ENCODE measurements at places on chromosomes 4 and X.

GRCh38 chr4:138770818-138771217 is 244.8 kb upstream of the NOCT start:
- DNase-seq: no peak

DNA sequence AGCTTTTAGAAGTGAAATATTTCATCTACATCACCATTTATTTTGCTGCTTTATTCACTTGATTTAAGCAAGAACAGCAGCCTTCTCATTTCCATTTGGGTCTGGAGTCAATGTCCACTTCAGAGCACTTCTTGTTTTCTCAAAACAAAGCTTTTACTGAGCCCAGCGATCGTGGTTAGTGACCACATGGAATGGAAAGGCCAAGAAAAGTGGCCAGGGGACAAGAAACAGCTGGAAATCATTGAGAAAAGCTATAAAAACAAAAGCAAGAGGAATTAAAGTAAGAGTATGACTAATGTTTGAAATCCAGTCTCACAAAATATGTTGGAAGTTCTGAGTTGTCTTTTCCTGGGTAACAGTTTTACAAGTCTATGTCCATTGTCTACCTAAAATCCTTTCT is 328.4 kb upstream of the INTU start:
- DNase-seq: peak; percentile 19

- no peak for DNase-seq
These were observed 298.4 kb upstream of the MAOA start for GRCh38 chrX:43357741-43358140.

DNA sequence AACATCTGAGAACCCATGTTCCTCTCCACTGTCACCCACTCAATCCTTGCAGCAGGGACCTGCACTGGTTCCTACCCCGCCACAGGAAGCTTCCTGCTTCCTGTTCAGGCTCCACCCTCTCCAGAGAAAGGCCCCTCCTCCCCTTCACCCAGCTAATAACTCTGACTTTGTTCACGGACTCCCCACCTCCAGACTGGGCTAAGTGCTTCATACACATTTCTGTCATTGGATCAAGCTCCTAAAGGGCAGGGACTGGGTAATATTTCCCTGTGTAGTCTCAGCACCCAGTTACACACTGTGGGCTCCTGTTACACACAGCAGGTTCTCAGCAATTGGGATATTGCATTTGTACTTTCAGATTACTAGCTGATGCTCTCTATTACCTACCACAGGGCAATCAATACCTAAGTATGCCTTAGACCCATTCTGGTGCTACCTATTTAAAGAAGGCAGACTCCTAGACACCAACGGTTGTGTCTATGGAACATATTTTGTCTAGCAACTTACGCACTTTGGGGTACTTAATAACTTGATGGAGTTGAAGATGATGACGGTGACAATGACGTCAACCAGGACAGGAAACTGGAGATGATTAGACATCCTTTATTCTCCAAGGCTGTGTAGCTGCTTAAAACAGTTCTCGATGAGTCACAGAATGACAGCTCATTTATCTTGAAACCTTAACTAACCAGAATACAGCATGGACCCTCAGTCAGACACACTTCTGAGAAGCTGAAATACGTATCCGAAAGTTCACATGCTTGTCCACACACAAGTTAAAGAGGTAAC is 58.1 kb downstream of the MAML3 start:
- peak; percentile 90 for DNase-seq

DNA sequence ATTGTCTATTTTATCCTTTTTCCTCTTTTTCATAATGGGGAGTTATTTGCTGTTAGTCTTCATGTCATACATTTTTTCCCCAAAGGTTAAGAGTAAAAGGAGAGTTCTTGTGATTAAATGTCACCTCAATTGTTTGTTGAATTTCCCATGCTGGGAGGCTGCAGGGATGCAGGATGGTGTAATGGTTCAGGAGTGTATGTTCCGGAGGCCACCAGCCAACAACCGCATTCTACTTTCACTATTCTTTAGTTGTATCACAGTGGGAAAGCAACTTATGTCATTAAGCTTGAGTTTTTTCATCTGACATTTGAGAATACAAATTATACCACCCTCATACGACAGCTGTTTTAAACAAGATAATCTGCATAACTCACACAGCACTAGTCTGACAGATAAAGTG is 15.4 kb downstream of the AFP start:
- no peak for DNase-seq

- no peak for DNase-seq
These were observed 134.0 kb downstream of the HTR2C start for GRCh38 chrX:114717921-114718320.

DNA sequence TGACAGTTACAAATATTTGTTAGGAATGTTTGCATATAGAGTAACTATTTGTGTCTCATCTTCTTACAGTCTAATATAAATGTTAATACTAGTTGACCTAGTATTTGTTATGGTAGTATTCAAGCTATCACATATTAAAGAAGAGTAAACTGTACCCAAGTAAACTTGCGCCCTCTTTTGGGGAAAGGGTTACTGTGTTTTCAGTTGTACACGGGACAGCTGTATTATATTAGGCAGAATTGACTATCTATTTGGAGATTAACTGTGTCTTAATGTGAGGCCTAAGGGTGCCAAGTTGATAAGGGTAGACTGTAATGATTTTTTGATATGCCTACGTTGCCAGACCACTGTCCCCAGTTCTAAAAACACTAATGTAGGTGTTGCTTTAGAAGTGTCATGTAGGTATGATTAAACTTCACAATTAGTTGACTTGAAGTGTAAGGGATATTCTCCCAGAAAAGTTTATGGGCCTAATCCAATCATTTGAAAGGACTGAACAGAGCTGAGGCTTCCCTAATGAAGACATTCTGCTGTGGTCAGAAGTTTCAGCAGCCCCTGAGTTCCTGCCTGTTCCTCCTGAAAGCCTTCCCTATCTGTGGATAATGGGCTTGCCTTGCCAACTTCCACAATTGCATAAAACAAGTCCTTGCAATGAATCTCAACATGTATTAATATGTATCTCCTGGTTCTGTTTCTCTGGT is 172.8 kb upstream of the CXCL13 start:
- no peak for DNase-seq

GRCh38 chr4:38693569-38693968 is 29.6 kb downstream of the KLF3 start:
- DNase-seq: no peak

GRCh38 chr4:56859841-56860240 is 38.3 kb upstream of the SPINK2 start:
- DNase-seq: no peak

DNA sequence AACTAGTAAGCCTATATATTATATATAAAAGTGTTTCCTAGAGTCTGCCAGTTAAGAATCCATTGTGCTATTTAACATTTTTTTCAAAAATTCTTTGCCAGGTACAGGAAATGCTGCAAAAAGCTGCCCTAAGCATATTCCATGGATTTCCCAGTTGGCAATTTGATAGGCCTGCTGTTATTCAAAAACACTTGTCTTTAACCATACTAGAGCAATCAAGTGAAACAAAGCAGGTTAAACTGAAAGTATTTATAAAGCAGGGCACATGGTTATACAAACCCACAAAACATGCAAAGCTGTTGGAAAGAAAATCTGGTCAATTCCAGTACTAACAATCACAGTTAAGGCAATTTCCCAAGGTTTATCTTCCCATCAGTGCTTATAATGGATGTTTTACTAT is 159.9 kb downstream of the UNC5C start:
- no peak for DNase-seq

DNA sequence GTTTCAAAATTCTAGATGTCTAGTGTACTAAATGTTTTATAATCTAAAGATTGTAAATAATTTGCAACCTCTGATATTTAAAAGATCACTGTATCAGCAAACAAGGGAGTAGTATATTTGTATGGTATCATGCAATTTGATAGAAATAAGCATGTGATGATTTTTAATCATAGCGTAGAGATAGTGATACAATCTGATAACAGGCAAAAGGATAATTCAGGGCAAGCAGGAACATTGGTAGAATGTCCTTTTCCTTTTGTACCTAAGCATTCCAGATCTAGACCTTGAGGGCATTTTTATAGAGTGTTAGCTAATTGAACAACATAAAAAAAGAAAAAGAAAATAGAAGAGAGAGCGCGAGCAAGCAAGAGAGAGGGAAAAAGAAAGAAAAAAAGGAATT is 1.4 kb downstream of the ANK2 start:
- DNase-seq: no peak

DNA sequence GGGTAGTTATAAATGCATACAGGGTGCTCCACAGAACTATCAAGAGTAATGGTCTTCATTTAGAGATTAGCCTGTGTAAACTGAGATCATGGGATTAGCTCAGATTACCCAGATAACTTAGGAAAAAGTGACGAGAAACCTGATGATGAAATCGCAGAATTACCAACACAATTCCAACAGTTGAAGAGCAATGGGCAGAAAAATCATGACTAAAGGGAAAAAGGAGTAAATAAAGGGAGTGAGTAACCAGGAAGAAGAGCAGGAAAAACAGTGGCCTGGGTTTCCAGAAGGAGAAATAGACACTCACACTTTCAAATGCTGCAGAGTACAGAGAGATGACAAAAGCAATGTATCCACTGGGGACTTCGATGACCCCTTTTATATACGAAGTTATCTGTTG is 817.3 kb downstream of the TRIML1 start:
- no peak for DNase-seq

DNA sequence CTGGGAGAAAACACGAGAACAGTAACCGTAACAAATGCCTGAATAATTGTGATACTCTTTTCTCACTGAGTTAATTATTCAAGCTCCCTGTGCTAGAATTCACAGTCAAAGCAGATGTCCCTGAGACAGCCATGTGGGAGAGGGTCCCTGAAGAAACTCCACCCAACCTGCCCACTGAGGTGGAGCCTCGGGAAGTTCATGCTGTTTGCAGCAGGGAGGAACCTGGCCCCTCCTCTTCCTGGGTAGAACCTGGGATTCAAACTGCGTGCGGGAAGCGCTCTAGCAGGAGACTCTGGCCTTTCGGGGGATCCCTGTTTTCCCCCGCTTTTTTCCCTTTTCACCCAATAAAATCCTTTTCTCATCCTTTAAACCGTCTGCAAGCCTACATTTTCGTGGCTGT is 20.2 kb upstream of the RHOH start:
- peak; percentile 8 for DNase-seq

DNA sequence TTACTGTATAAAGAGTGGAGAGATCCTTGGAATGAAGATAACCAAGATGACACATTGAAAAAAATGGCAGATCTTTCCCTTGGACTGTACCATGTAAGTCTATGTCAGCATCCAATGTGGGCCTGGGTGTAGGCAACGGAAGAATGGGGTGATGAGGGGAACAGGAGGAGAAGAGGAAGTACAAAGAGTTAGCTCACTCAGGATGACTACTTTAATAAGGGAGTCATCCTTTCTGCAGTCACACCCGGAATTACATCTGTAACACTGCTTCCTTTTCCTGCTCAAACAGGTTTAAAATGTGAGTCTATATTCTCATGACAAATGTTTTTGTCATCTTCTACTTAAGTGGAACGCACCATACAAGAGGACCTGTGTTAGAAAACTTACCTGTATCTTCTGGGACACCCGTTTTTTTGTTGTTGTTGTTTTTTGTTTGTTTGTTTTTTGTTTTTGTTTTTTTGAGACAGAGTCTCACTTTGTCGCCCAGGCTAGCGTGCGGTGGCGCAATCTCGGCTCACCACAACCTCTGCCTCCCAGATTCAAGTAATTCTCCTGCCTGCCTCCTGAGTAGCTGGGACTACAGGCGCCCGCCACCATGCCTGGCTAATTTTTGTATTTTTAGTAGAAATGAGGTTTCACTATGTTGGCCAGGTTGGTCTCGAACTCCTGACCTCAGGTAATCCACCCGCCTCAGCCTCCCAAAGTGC is 18.0 kb downstream of the HPSE start:
- DNase-seq: no peak

DNA sequence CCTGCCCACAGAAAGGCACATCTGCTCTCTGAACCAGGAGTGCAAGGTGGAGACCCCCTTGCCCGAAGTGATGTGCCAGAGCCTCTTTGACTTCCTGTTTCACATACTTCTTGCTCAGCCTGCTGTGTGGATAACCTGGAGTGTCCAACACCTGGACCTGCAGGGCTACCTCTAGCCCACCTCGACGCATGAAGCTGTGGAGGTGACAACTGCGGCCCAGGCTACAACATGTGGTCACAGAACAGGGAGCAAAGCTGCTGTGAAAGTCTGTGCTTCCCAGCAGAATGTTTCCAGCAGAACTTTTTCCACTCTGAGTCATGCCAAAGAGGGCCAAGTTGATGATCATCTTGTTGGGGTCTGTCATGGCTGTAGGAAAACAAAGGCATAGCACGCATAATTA is 1.5 kb downstream of the GIMD1 start:
- no peak for DNase-seq

- DNase-seq: peak; percentile 64
These were observed 337.9 kb downstream of the CAMK2D start for GRCh38 chr4:113423631-113424030.

DNA sequence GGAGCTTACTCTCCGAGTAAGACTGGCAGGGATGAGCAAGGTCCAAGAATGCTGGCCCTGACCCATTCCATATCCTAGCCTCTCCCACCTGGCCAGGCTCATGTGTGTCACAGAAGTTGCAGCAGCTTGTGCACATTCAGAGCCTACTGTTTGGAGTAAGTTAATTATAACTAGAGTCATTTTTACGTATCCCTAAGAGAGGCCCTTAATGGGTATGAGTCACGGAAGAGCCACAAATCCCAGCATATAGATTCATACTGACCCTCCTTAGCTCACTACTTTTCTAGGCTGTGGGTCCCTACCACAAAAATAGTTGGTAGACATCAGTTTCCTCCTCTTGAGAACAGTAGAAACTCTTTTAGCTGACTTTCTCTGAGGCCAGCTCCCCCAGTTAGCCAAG is 118.3 kb upstream of the FRG1 start:
- DNase-seq: no peak

DNA sequence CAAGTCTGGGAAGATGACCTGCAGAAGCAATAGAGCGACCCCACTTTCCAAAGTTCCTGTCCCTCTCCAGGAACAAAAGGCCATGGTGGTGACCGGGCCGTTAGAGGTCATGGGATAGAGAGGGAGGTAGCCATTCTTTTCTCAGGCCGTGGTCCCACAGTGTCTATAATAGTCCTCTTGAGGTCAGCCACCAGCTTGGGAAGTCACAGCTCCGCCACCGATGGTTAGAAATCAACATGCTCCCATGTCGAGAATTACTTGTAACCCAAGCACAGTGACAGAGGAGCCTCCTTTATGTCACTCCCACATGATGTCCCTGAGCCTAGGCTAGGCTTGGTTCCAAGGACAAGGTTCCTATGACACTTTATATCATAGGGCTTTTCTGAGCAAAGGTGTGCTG is 48.3 kb upstream of the CBR4 start:
- no peak for DNase-seq

DNA sequence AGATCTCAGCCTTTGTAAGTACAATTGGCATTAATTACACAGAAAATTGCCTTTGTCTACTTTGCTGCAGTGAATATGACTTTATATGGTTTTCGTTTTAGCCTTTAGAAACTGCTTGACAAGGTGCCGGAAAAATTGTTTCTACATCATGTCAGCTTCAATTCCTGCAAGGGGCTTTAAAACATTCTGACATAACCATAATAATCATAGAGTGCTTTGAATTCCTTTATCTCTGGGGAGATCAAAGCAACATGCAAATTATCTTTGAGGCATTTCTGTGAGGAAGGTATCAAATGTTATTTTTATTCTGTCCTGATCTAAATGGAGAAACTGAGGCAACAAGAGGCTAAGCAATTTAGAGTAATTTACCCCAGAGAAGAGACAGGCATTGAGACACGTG is 57.8 kb downstream of the MMRN1 start:
- DNase-seq: no peak

GRCh38 chr4:56804551-56804950 is 16.9 kb downstream of the SPINK2 start:
- DNase-seq: no peak

- DNase-seq: no peak
These were observed 617.7 kb downstream of the MID1IP1 start for GRCh38 chrX:39418731-39419638.

Data from EL (cell line).